Suppressor macrophage treated with lipopolysaccharide for 4 hours (primary cell): ENCODE measurements at places on chromosomes 6 and 20.

DNA sequence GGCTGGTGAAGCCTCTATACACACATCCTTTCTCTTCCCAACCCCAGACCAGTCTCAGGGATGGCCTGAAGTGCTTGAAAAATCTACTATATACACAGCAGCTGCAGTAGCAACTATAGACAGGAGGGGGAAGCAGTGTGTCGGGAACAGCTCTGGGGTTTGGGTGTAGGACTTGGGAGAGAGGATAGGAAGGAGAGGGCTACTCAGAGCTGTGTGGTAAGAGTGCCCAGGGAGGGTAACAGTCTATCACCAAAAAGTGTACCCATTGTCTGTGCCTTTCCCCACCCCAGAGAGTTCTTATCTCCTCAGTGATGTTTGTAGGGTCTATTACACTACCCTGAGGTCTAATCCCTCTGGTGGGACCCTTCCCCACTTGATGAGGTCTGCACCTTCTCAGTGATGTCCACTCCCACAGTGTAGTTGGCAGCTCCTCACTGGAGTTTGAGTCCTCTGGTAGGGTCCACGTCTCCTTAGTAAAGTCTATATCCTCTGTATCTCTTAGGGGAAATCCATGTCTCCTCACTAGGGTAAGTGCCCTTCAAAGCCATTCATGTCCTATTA is 1.5 kb upstream of the GGT7 start:
- DNase-seq = peak; percentile 90

GRCh38 chr6:108895571-108895970 is 47.3 kb downstream of the ARMC2 start:
- peak; percentile 42 for DNase-seq

DNA sequence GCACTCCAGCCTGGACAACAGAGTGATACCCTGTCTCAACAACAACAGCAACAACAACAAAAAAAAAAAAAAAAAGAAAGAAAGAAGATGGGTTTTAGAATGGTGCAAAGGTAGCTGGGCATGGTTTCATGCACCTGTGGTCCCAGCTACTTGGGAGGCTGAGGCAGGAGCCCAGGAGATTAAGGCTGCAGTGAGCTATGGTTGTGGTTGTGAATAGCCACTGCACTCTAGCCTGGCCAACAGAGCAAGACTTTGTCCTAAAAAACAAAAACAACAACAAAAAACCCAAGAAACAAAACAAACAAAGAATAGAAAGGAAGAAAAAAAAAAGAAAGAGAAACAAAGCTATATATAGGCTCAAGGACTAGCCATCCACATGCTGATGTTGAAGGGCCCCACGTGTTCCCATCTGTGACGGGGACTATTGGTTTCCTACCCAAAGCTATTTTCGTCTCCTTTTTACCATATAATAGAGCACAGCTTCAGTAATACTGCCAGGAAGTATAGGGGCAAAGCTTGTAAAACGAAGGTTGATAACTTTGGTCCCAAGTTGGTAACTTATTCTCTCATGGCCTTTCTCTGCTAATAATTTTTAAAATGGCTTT is 7.9 kb upstream of the EEF1E1 start:
- no peak for DNase-seq

DNA sequence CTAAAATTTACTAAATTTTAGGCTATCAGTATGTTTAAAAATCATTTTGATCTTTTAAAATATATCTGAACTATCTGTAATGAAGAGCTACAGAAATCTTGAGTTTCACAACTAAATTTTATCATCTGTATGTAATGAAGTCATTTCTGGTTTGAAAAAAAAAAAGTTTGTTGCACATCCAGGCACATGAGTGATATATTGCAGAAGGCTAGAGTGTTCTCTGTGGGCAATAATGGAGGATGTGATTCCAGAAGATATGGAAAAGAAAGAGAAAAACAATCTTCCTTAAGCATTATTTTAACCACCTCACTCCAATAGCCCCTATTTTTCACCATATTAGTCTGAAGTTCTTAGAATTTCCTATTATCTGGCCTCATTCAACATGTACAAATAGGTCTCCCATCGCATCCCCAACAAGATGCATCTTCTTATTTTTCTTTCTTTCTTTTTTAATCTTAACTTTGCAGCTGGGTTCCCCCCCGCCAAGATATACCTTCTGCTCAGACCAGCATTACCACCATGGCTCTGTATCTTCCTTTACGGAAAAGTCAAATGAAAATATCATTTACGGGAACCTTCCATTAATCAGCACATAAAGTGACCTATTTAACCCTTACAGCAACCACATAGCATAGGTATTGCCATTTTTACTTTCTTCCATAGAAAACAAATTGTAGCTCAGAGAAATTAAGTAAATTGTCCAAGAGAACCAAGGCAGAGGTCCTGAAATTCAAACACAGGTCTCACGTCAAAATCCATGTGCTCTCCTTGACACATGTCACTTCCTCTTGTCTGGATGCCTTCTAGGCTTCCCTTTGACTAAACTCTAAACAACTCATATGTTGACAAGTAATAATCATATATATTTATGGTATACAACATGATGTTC is 116.9 kb downstream of the KIF13A start:
- peak; percentile 28 for DNase-seq

DNA sequence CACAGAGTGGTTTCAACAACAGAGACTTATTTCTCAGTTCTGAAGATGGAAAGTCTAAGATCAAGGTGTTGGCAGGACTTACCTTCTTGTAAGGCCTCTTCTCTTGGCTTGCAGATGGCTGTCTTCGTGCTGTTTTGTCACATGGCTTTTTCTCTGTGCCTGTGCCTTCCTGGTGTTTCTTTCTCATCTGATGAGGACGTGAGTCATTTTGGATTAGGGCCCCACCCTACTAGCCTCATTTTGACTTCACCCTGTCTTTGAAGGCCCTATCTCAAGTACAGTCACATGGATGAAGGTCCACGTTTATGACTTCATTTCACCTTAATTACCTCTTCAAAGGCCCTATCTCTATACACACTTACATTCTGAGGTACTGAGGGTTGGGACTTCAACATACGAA is 41.4 kb upstream of the LAMA2 start:
- no peak for DNase-seq

GRCh38 chr6:5537132-5537531 is 275.8 kb downstream of the FARS2 start:
- DNase-seq = no peak

- DNase-seq = no peak
Measured at GRCh38 chr20:57326667-57327455, 2.7 kb upstream of the SPO11 start.

DNA sequence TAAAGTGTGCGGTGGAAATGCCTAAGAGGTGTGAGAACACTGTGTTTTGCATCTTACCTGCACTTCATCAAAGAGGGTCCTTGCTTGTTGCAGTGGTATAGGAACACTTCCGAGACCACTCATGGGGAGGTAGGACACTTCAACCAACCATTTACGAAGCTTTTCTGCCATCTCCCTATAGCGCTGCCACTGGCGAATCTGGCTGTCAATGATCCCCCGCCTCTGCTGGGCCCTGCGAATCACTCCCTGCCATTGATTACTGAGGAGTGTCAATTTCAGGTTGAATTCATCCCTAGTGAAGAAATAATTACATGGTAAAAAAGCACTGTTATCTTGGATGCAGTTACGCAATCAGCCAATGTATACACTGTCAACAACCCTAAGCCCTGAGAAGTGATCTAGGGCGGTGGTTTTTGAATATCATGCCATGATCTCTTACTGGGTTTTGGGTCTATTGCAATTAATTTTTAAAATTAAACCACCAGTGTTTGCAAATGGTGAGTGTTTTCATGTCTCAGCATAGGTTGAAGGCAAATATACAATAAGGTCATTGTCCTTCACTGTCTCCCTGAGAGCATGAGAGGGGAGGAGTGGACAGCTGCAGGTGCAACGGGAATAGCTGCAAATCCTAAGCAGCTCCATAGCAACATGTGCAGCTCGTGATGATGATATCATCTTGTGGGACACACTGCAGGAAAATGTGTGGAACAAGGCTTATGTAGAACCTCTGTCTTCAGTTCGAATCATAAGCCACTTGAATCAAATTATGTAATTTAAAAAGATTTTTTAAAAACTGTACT is 400.6 kb downstream of the ESR1 start:
- DNase-seq = no peak
